ENCODE measurements at places on chromosomes 13 and 19. TPM values are rescaled to one million over a fixed set of nuclear protein-coding genes. Genes with fewer than 3 reads are reported as not detected.
A peak's percentile ranks its signal among the peaks of the same experiment; 100 is the strongest.

GRCh38 chr19:57037556-57037955 is 82.2 kb upstream of the USP29 start:
- DNase-seq, result no peak

- DNase-seq, result no peak
Observed at GRCh38 chr13:54124700-54125099, 1096.1 kb downstream of the OLFM4 start.

DNA sequence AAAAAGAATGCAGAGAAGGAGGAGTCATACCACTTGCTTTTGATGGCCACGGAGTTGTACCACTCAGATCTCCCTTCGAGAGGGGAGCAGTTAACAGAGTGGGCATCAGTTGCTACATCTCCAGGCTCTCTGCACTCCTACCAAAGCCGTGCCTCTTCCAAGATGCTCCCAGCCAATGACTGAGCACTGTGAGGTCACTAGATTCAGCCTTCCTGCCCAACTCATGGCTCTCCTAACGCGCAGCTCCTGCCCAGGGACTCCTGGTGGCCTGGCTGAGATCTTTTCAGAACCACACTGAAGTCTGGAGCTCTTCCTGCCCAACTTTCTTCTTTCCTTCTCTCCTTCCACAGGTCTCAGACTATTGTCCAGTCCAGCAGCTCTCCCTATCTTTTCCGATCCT is 66.7 kb downstream of the LHFPL6 start:
- no peak for DNase-seq

DNA sequence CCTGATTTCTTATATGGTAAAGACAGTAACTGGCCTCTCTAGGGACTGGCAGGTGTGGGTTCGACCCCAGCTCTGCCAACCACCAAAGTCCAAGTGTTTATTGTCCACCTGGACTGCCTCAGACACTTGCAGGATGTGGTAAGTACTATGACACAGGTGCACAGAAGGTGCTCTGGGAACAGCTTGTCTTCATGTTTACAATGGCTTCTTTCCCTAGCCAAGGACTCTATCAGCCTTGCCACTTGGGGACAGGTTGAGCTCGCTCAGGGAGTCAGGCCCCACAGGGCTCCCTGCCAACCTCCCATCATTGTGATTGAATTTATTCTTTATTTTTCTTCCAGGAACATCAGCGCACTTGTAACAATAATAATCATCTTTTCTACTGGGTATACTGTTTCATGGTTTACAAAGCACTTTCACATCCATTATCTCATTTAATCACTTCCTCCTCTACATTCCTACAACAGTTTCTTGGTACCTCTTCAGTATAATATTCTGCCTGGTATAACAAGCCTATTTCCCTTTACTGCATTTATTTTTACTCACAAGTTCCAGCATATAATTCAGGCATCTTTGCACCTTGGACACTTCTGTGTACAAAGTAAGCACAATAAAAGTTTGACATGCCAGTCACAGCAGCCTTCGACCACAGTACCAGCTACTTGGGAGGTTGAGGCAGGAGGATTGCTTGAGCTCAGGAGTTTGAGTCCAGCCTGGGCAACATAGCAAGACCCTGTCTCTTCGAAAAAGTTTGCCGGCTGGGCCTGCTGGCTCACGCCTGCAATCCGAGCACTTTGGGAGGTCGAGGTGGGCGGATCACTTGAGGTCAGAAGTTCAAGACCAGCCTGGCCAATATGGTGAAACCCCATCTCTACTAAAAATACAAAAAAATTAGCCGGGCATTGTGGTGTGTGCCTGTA is 24.2 kb upstream of the GATAD2A start:
- no peak for DNase-seq

DNA sequence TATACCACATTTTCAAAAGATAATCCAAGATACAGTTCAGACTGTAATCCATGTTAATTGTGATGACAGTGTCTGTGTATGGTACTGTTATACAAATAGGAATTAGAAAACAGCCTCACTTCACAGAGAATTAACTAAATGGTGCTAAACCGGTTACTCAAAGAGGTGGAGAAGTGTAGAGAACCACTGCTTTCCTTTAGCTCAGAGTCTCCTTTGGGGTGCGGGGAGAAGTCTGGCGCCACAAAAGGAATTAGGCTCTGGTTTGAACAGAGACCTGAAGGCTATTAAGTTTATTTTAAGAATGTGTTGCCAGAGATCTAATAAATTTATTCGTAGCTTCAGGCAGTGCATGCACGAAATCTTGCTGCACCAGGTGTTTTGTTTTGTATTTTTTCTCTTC is 65.8 kb downstream of the FREM2 start:
- DNase-seq, result no peak

GRCh38 chr13:37453246-37453645 is 145.3 kb downstream of the POSTN start:
- no peak for DNase-seq

- no peak for DNase-seq
Observed at GRCh38 chr19:28836421-28836820, 376.5 kb downstream of the UQCRFS1 start.

- no peak for DNase-seq
Observed at GRCh38 chr19:1811942-1812425, at the start of gene ATP8B3. Gene ATP8B3 (minus strand): TSS chr19:1812276. CDS start chr19:1811736, 540 bp downstream.

GRCh38 chr19:17807731-17808316 is 12.9 kb downstream of the B3GNT3 start:
- DNase-seq, result no peak

DNA sequence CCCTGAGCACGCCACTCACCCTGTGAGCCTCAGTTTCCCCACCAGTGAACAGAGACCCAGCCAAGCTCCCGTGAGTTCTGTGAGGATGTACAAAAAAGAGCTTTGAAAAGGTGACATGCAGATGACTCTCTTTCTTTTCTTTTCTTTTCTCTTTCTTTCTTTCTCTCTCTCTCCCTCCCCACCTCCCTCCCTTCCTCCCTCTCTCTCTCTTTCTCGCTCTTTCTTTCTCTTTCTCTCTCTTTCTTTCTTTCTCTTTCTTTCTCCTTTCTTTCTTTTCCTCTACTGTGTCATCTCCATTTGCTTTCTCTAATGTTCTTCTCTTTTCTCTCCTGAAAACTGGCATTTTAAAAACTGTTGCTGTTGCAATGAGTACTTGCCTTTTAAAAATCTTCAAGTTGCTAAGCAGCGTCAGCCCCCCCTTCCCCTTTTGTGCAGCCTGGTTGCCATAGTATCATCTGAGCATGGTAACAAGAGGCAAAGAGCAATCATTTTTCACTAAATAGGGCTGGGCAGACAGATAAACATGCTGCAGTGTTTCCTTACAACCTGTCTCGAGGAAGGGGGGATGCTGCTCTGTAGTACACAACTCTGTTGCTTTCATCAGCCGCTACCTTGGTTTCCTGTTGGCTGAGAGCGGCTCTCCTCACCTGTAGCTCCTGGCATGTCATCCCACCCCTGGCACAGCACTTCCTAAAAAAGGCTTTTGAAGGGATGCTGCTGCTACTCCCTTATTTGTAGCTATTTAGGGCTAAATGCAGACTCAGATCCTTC is 108.7 kb upstream of the MBNL2 start:
- no peak for DNase-seq

DNA sequence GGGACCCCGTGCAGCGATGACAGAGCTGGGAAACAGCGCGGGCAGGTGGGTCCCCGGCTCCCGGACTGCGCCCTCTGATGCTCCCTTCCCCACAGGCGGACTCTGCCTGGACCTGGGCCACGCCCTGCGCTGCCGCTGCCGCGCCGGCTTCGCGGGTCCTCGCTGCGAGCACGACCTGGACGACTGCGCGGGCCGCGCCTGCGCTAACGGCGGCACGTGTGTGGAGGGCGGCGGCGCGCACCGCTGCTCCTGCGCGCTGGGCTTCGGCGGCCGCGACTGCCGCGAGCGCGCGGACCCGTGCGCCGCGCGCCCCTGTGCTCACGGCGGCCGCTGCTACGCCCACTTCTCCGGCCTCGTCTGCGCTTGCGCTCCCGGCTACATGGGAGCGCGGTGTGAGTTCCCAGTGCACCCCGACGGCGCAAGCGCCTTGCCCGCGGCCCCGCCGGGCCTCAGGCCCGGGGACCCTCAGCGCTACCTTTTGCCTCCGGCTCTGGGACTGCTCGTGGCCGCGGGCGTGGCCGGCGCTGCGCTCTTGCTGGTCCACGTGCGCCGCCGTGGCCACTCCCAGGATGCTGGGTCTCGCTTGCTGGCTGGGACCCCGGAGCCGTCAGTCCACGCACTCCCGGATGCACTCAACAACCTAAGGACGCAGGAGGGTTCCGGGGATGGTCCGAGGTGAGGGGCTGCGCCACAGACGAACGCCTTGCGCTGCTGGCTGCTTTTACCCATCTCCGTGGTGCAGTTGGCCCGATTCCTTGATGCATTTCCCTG is 7.8 kb upstream of the SELENOV start:
- peak; percentile 81 for DNase-seq

GRCh38 chr13:34862311-34862710 is 79.8 kb upstream of the NBEA start:
- DNase-seq, result no peak

DNA sequence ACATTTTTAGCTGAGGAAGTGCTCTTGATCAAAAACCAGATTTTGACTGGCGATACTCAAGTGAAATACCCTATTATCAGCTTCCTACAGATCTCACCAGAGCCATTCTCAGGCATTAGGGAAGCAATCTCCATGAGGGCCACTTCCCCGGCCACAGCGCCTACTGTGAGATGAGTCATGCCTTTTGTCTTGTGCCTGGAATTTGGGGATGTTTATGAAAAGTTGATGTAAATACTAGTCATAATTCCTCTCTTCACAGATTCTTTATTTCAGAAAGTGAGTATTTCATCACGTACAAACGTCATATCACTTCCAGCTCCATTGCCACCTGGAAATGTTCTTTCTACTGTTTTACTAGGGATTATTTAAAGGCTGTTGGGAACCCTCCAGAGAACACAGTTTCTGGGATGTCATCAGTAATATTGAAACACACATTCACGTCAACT is 25.3 kb upstream of the SLC46A3 start:
- DNase-seq, result no peak

Gene OR7D2
- not detected for total RNA-seq

Gene HIPK4
- total RNA-seq, result not detected

Gene MIER2
- 35.7 TPM for total RNA-seq

Gene ESD
- 118 TPM for total RNA-seq

Gene THOP1
- 119 TPM for total RNA-seq

Gene ERICH4
- not detected for total RNA-seq

Measured in Caco-2 (cell line).